Osteocyte (in vitro differentiated cells): ENCODE measurements at places on chromosomes 4 and X.

DNA sequence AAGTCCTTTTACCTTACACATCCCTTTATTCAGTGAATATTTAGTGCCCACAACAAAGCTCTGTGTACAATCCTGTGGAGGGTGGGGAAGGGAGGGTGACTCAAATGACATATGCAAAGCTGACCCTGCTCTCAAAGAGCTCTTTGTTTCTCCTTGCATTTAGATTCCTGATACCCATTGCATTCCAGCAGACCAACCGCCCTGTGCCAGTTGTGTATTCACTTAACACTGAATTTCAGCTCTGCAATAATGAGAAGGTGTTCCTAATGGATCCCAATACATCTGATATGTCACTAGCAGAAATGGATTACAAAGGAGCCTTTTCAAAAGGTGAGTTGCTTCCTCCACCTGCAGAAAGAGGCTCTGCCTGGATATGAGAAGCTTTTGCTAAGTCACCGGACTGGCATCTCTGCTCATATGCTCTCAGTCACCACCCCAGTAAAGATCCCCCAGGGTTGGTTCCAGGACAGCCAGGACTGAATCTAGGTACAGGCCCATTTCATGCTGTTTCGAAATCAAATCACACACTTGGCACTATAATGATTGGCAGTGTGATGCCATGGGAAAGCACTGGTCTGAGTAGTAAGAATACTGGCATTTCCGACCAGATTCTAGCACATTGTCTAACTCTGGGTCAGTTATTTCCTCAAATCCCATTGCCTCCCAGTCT lies 17.1 kb upstream of the ANXA3 start:
- no peak for DNase-seq

- DNase-seq, result no peak
Measured at GRCh38 chr4:168535689-168536088, 38.8 kb downstream of the PALLD start.

GRCh38 chr4:20592013-20592412 lies 108.2 kb upstream of the PACRGL start:
- no peak for DNase-seq

DNA sequence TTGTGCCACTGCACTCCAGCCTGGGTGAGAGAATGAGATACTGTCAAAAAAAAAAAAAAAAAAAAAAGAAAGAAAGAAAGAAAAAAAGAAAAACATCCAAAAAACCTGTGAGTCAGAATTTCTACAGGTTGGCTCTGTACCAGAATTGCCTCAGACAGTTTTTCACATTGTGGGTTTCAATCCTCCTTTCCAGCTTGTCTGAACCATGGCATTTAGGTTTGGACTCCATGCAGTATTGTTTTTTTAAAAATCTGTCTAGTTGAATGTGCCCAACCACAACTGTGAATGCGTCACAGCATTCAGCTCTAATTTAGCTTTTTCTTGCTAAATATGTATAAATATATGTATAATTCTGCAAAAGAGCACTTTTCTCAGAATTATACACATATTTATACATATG lies 31.4 kb upstream of the ARSH start:
- DNase-seq, result no peak

DNA sequence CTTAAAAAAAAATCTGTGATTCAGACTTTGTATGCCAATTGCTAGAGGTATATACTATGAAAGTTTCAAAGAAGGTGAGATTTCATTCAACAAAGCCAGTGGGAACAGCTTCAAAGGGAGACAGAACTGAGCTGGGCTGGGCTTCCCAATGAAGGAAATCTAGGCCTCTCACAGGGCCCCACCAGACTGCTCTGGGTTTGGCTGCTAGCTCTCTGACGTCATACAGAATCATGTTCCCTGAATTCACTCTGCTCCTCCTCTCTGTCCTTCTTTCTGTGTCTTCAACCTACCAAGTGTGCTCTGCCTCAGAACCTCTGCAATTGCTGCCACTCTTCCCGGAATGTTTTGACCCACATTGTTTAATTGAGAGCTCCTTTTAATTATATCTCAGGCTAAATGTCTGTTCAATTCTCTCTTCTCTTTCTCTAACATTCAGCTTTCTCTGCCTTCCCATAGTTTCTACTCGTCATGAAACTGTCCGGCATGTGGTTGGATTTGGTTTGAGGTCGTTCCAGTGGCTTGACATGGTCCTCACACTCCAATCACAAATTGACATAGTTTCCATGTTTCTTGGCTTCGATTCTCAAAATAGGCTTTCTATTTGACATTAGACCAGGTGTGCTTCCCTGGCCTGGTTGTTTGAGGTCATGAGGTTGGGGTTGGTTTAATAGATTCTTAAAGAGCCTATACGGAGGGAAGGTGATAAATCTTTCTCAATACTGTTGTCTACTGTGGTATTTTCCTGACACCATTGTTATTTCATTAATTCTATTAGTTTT lies 282.1 kb upstream of the EMCN start:
- DNase-seq, result no peak

DNA sequence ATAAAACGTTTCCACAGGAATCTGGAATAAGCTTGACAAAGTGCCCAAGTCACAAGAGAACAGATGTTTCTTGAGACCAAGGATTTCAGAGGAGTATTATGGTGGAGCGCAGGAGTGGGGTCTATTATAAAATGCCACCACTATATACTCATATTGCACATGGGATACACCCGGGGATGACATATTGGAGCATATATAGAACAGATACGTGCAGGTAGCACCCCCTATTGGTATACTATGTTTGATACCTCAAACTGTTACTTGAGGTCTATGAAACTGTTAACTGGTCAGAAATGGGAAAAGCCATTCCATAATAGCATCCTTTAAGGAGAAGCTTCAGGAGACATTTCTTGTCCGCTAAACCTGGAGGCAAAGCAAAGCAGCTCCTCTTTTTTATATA lies 86.0 kb downstream of the PCYT1B start:
- no peak for DNase-seq

GRCh38 chr4:26864899-26865298 lies 4.3 kb downstream of the STIM2 start:
- DNase-seq, result no peak

GRCh38 chr4:168453146-168453545 lies 27.1 kb downstream of the DDX60L start:
- no peak for DNase-seq

- DNase-seq, result no peak
Measured at GRCh38 chr4:10605031-10605430, 79.5 kb downstream of the CLNK start.

- no peak for DNase-seq
Measured at GRCh38 chr4:143085224-143085623, 99.5 kb upstream of the USP38 start.

DNA sequence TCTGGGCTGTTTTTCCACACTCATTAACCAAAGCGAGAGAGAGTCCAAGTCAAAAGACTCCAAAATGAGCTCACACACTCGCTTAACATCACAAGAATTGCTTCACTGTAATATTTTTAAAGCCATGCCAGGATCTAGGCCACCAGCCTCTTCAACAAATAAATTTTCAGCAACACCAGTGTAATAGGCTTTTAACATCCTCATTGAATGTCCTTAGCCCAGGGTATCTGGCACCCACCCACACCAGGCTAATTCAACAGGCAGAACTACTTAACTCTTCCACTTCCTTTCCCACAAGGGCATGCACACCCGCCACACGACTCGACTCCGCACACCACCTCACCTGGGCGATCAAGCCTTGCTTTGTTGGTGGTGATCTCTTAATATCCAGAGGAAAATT lies 34.2 kb downstream of the FAT1 start:
- DNase-seq, result no peak

- DNase-seq, result no peak
Measured at GRCh38 chr4:111632641-111633151, 512.6 kb upstream of the FAM241A start.

- DNase-seq, result no peak
Measured at GRCh38 chr4:152221816-152222516, 313.9 kb downstream of the FBXW7 start.

DNA sequence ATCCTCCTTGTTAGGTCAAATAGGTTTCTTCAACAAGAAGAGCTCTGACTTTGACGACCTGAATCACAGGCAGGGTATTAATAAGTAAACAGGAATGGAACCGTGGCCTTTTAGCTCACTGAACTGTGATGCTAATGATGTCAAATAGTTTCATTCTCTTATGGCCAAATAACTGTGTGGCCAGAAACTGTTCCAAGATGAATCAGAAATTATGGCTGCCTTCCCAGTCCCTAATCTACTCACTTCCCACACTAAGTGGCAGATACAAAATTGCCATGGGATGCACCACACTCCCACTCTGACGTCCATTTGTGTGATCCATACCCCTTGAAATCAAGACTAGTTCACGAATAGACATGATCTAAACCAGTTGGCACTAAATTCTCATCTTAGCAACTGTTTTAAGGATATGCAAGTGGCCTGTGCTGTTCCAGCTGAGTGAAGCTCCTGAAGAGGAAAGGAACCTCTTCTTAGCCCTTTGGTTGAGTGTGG lies 455.4 kb downstream of the IL15 start:
- no peak for DNase-seq

- no peak for DNase-seq
Measured at GRCh38 chr4:58649226-58649625, 1539.0 kb upstream of the IGFBP7 start.

DNA sequence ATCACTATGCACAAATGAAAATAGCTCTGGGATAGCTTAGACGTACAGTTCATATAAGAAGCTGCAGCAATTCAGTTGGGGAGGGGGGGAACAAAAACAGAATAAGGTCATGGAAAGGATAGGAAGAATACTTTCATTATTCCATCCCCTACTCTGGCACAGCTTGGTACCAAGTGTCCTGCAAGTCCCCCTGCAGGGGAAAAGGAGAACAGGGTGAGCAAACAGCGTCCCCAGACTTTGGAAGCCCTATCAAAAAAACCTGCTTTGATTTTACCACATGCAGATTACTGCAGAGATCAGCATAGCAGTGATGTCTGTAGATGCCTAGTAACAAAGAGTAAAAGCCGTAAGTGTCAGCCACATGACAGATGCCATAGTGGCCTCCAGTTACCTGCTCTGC lies 209.4 kb upstream of the NEIL3 start:
- DNase-seq, result no peak

GRCh38 chr4:23324021-23324690 lies 565.7 kb downstream of the PPARGC1A start:
- no peak for DNase-seq

- DNase-seq, result no peak
Measured at GRCh38 chrX:140477987-140478386, 26.9 kb downstream of the SOX3 start.

DNA sequence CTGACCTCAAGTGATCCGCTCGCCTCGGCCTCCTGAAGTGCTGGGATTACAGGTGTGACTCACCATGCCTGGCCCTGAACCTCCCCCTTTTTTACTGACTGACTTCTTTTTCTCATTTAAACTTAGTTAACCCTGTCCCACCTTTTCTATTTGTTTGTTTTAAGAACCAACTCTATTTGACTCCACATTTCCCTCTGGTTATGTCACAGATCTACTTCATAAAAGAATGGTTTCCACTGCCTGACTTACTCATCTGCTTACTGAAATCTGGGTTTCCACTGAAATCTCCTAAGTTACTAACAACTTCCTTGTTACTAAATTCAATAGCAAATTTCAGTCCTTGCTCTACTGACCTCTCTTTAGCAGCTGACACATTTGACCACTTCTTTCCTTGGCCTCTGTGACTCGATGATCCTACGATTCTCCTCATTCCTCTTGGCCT lies 28.0 kb upstream of the NSUN7 start:
- DNase-seq, result no peak

GRCh38 chrX:2594491-2594890 lies 93.7 kb upstream of the DHRSX start:
- no peak for DNase-seq

GRCh38 chr4:73166212-73166611 lies 92.4 kb downstream of the ANKRD17 start:
- DNase-seq, result no peak

- no peak for DNase-seq
Measured at GRCh38 chr4:31657859-31658570, 937.8 kb downstream of the PCDH7 start.

GRCh38 chrX:14095702-14096101 lies 66.0 kb upstream of the GEMIN8 start:
- no peak for DNase-seq

- DNase-seq, result no peak
Measured at GRCh38 chr4:27270435-27270834, 409.8 kb downstream of the STIM2 start.

- no peak for DNase-seq
Measured at GRCh38 chr4:82589756-82590155, 28.0 kb upstream of the TMEM150C start.

DNA sequence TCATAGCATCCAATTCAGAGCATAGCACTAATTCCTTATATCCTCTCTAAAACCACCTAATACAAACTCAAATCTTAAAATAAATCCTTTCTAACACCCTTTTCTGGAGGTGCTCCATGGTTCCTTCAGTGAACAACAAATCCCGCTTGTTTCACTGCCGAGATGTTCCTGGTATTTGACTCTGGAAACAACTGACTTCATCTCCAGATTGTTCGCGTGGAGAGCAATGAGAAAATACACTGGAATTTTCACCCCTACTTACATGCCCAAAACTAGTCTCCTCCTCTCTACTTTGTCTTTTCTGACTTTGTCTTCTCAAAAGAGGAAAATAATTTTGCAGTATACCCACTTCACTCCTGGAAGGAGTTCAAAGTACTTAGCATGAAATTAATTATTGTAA lies 129.0 kb downstream of the PLS3 start:
- DNase-seq, result peak; percentile 1

- no peak for DNase-seq
Measured at GRCh38 chr4:114780205-114780604, 181.6 kb downstream of the UGT8 start.

- no peak for DNase-seq
Measured at GRCh38 chrX:41351923-41352322, 18.0 kb downstream of the DDX3X start.

DNA sequence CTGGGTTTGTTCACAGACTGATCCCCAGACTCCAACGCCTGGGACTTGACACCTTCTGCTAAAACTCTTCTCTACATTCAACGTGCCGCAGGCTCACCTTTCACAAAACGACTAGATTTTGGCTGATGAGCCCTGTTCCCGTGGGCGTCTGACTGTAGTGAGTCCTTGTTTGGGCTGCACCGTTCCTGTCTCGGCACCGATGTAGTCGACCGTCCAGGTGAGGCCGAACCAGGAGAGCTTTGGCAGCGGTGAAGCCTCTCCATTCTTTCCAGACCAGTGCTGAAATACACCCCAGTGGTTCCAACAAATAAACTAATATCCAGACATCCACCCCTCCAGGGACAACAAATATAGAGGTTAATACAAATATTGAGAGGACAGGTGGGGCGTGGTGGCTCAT lies 45.0 kb upstream of the TLR3 start:
- DNase-seq, result no peak
